ENCODE measurements at places on chromosomes 4 and X. TPM values are rescaled to one million over a fixed set of nuclear protein-coding genes. Genes with fewer than 3 reads are reported as not detected.

TMEM150C gene
- not detected for total RNA-seq

GUCY1B1 gene
- 1.4 TPM for total RNA-seq

FGFBP2 gene
- total RNA-seq, result not detected

SYTL4 gene
- total RNA-seq, result 1.9 TPM

TBCK gene
- 20.2 TPM for total RNA-seq

ESX1 gene
- not detected for total RNA-seq

RAB33B gene
- total RNA-seq, result 10.4 TPM

ASB12 gene
- total RNA-seq, result not detected

TRPC5OS gene
- not detected for total RNA-seq

PAGE2B gene
- not detected for total RNA-seq

BEX1 gene
- not detected for total RNA-seq

ZAR1 gene
- not detected for total RNA-seq

CSTF2 gene
- 11.7 TPM for total RNA-seq

Data from tracheal epithelial cell (primary cell).